AG08395 (cell line): ENCODE measurements at places on chromosomes 11 and 22.

DNA sequence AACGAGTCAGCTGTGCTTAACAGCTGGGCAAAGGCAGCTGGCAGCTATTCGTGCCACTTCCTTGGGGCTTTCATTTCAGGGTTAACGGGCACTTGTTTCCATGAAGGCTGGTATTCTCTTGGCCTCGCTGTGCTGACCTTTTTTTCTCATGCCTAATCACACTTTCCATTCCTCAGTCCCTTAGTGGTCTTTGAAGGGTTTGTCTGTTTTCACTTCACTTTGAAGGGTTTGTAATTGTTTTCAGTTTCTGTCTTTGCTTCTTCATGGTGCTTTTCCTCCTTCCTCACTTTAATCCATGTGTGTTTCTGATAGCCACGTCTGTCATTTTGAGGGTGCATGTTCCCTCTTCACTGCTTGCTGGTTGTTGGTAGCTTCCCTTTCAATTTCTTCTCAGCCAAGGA, 24.6 kb downstream of the PPIL2 start:
- DNase-seq = no peak

GRCh38 chr22:20561882-20562281, 54.5 kb downstream of the MED15 start:
- DNase-seq = no peak

DNA sequence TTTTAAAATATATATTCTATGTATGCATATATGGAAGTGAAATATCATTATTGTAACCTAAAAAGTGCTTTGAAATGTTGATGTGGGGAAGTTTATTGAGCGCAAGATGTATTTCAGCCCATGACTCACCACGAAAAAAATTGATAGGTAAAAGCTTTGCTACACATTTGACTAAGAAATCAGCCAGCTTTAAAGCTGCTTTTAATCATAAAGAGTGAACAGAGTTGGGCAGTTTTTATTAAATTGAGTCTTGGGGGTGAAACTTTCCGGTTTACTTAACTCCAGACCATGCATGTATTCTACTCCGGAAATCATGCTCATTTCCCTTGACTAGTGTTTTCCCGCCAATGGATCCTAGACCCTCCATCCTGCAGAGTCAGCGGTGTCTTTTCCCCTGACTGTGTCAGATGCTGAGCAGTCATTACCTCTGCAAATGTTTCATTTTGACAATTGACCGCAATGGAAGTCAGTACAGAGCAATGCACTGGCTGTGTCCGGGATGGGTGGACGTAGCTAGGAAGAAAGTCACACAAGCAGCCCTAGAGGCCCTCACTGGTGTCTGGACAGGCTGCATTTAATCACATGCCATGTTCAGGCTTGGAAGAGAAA, 47.2 kb upstream of the MPEG1 start:
- DNase-seq = no peak

DNA sequence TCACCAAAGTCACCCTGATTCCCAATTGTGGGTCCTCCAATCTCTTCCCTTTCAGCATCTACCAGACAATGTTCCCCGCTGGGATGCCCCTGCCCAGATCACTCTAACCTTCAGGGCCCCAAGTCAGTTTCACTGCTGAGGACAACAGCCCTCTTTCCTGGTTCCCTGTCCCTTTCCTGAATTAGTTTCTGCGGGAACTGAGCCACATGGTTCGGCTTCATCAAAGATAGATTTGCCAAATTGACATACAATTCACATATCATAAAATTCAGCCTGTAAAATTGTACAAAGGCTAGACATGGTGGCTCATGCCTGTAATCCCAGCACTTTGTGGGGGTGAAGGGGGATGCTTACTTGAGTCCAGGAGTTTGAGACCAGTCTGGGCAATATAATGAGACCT, 10.1 kb downstream of the PRDX5 start:
- no peak for DNase-seq

- DNase-seq = no peak
Observed at GRCh38 chr11:95432714-95433503, 201.9 kb upstream of the SESN3 start.

DNA sequence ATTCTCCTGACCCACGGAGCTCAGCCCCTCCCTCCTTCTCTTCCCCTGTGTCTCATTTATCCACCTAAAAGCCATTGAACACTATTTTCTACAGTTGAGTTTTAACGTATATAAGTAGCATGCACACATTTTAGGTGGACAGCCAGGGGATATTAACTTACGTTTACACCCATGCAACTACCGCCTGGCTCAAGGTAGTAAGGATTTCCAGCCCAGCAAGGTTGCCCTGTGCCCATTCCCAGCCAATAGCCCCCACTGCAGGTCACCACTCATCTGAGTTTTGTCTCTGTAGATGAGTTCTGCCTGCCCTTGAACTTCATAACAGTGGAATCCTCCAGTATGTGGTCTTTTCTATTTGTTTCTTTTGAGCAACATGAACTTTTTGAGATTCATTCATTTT, 65.4 kb downstream of the SMIM38 start:
- no peak for DNase-seq

GRCh38 chr11:35794850-35795249, 132.3 kb downstream of the TRIM44 start:
- peak; percentile 74 for DNase-seq

GRCh38 chr11:67410369-67410831, 5.1 kb upstream of the CARNS1 start:
- no peak for DNase-seq

- no peak for DNase-seq
Observed at GRCh38 chr11:46264976-46265375, 12.5 kb upstream of the CREB3L1 start.

DNA sequence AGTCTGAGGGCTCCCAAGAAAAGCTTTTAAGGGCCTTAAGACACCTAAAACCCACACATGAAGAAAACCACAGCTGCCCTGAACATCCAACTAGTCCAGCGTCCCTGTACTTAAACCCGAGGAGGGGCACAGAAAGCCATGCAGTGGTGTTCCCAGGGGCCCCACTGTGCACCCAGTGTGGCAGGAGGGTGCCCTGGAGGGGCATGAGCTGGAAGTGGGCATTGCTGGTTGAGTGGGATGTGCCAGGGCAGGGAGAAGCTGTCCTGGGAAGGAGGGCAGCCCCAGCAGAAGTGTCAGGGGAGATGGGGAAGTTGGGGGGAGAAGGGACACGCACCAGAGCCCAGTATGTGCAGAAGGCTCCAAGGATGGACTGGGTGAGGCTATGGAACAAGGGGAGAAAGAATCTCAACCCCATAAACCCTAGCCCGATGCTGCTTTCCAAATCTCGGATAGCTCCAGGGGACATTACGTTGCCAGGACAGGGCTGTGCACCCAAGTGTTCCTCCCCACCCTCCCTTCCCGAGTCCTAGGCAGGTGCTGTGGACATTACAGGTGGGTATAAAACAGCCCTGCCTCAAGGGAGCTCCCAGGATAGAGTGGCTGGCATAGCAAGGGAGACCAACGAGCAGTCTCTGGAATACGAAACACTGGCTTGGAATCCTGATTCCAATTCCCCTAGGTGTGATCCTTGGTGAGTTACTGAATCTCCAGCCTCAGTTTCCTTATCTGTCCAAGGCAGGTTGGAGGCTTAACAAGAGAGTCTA, 44.2 kb downstream of the SHANK2 start:
- DNase-seq = no peak

GRCh38 chr22:39296981-39297489, 22.4 kb downstream of the RPL3 start:
- DNase-seq = no peak

DNA sequence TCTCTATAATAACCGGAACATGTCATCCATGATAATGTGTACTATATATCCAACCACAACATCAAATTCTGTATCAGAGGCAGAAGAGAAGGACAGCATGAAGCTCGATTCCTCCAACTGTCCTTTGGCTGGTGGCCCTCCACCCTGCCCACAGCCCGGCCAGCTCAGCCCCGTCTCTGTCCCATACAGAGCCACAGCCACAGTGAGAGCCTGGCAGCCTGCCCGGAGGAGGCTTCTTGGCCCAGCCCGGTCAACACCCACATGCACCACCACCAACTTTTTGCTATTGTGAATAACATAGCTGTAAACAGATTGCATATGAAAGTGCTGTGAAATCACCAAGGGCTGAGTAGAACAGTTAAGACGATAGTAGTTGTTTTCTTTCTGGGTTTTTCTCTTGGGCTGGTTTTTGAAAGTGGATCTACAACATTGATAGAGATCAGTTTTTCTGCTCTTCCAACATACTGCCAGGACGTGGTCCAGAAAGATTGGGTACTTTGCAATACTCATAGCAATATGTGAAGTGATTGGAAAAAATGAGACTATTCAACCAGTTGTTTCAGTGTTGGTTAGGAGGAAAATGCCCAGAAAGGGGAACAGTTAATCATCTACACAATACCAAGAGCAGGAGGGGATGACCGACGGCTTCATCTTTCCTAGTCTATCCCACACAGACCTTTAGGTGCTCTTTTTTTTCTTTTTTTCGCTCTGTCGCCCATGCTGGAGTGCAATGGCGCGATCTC, 6.9 kb upstream of the TUBA8 start:
- no peak for DNase-seq

GRCh38 chr11:5922749-5923426, 19.2 kb upstream of the OR56A3 start:
- DNase-seq = no peak

- DNase-seq = peak; percentile 98
Observed at GRCh38 chr22:38793721-38794466, at the start of gene DNAL4. DNAL4 (minus strand) TSS chr22:38794143; CDS start chr22:38782731, 11,412 bp downstream.

- DNase-seq = no peak
Observed at GRCh38 chr22:42203609-42204008, 66.8 kb downstream of the TCF20 start.

- no peak for DNase-seq
Observed at GRCh38 chr11:117855912-117856651, 20.4 kb downstream of the FXYD6 start.

- DNase-seq = no peak
Observed at GRCh38 chr11:1082346-1082727, 7.7 kb downstream of the MUC2 start.

DNA sequence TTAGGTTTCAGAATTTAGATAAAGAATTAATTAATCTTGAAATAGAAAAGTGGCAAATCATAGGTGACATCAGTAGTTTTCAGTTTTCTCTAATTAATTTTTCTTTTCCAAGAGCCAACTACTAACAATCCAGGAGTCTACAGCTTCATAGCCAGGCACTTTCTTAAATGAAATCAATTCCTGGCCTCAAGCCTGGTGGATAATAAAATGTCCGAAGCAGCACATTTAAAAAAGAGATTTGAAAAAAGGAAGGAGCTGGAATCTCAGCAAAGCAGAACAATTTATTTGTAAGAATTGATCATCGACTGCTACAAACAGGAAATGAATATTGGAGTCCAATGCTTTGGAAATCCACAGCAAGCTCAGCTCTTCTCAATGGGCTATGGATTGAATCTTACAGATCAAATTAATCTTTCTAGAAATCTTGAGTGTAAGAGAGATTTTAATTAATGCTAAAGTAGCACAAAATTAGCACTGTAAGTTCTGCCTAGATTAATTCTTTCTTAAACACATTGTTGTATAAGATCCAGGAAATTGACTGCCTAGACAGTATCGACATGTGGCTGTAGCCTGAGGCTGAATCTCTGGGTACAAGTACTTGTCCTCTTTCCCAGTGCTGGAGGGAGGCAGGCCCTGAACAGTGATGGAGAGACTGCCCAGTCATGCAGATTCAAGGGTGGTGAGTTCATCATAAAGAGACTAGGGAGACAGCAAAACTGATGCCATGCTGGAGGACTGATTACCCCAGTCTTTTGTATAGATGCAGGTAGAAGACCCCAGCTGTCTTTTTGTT, 167.8 kb upstream of the POU2AF2 start:
- no peak for DNase-seq

DNA sequence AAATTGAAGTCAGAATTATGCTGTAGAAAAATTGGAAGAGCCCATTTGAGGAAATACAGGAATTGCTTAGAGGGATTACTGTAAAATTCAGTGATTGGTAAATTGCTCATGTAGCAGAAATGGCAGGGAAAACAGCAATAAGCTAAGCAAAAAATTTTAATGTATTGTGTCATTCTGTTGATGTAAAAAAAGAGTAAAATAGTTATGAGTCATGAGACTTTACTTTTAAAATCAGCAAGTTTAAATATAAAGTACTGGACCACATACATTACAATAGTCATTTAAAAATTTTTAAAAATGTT, 10.4 kb downstream of the PDHX start:
- DNase-seq = no peak

- no peak for DNase-seq
Observed at GRCh38 chr11:44766972-44767278, 40.2 kb downstream of the TSPAN18 start.

DNA sequence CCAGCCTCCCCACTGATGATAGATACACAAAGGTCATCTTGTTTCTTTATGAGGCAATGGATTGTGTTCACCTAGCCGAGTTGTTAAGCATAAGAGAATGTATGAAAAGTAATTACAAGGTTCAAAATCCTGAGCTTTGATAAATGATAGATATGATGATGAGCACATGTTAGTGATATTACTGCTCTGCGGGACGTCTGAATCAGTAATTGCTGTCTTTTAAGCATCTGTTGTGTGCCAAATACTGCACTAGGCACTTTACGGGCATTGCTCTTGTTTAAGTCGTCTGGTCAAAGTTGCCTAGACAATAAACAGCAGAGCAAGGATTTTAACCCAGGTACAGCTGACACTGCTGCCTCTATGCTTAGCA, 559 bp upstream of the RNF141 start:
- no peak for DNase-seq

DNA sequence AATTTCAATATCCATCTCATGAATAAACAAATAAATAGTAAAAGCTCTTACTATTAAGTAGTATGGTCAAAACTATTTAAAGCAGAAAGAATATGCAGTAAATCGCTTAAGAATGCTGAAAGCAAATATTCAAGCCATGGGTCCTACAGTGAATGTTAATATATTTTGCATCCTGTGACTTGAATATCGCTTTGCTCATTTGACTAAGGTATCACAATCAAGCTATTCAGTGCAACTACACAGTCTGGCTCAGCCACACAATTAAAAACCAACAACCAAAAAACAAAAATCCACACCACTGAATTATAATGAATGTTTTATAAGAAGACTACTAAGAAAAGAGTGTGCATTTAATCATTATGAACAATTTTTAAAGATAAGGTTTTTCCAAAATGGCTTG, 45.3 kb downstream of the RAB6A start:
- DNase-seq = no peak

GRCh38 chr11:8631395-8632118, 37.5 kb upstream of the STK33 start:
- DNase-seq = peak; percentile 72

DNA sequence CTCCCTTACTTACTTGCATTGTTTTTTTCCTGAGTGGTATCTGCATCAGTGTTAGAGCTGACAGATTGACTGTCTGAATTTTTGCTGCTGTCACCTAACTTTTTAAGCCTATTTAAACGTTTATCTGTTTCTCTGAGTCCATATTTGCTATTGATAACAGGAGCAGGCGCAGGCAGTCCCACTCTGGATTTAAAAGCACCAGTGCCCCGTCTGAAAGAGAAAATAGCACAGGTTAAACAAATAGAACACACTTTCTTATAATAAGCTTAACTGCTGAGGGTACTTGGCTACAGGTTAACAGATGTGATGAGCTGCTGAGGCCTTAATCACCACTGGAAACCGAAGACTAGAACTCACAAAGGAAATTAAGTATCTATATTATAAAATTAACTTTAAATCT, 45.8 kb upstream of the CHKA start:
- no peak for DNase-seq
